Activated naive CD4-positive, alpha-beta T cell treated with Interleukin-2 at 50 U/mL for 16 hours (primary cell): ENCODE measurements at places on chromosomes 7 and 10.

DNA sequence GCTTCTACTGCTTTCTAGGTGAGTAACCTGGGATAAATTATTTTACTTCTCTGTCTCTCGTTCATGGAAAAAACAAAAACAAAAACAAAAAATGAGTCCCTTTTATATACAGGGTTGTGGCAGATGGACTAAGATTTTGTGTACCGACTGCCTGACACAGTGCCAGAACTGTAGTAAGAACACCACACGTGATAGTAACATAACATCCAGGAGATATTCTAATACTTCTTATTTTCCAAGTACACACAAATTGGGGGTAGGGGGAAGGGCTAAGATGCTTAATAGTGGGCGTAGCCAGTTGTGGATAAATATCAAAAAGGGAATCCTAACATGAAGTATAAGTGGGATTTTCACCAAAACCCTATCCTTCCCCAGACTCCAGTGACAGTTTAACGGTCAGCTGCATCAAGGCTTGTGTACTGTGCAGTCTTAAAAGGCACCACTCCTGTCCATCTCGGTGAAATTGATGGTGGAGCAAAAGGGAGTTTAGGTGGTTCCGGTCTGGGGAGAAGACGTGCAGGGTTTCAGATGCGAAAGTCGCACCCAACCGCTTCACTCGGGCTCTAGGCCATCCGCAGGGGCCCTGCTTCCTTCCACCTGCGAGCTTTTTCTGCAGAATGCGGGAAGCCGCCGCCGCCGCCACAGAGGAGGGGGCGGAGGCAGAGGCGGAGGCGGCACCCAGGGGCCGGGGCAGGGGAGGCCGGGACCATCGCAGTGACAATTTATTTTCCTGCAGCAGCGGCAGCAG lies at the start of gene STAMBPL1:
TSS of gene STAMBPL1 (plus strand) at position 712 of the 748 bp plus-strand sequence. CDS start 21,464 bp downstream, outside the sequence.
- DNase-seq, result peak; percentile 75

GRCh38 chr10:19595212-19595845 lies 220.9 kb upstream of the PLXDC2 start:
- DNase-seq, result no peak

DNA sequence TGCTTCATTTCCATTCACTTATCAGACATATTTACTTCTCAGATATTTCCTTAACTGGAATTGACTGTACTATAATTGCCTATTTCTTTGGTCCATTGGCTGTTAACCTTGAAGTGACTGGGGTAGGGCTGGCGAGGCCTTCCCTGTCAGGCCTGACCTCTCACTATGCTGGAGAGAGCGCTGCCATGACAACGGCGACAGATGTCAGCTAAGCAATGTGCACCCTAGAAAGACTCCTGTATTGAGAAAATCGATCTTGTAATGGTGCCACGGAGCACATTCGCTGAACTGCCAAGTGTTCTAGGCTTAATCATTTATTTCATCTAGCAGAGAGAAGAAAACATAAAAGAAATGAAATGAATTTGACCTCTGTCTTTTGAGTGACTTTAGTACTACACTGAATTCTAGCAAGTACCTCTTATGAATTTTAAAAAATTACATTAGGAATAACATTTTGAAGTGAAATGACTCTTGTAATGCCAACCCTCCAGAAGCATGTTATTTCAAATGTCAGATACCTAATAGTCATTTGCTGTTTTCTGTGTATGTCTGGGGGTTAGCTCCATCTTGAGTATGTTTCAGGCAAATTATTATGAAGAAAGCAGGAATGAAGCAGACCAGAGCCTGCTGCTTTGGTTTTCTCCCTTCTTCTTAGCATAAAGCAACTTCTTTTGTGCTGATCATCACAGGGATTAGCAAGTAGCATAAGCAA lies 148.0 kb downstream of the SNX10 start:
- DNase-seq, result no peak

GRCh38 chr10:96614515-96614914 lies 27.7 kb upstream of the TM9SF3 start:
- DNase-seq, result no peak

GRCh38 chr7:36430186-36430585 lies 40.5 kb downstream of the ANLN start:
- DNase-seq, result no peak

DNA sequence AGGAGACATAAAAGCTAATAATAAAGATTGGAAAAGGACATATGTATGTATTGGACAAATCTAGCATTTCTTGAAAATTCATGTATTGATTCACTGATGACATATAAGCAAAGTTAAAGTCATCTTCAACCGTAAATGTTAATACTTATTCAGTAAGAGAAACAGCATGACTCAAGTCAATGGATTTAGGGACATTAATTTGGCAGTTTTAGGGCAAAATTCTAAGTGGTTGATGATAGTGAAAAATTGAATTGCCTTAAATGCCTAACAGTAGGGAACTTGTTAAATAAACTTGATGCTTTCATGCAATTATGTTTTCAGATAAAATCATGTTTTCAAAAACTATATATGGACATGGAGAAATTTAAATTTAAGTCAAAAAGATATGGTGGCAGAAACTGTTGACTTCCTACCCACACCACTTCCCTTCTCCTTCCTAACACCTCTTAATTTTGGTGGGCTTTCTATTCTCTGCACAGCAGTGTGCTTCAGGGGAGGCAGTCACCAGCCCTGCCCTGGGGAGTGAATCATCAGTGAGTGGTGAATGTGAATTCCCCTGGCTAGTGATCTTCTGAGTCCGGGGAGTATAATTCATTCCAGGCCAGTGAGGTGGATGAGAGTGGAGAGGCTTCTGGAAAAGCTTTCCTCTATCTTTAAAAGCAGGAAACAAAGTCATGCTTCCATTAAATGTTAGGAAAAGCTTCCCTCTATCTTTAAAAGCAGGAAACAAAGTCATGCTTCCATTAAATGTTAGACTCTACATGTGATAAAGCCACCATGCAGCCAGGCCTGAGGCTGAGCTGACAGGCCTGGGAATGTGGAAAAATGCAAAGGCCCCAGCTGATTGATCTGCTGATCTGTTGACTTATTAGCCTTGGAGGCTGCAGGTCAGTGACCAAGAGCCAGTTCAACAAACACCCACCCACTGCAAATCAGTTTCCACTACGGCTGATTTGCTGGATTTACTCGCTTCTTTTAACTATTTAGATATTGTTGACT lies 25.2 kb upstream of the ITGB1 start:
- peak; percentile 27 for DNase-seq

DNA sequence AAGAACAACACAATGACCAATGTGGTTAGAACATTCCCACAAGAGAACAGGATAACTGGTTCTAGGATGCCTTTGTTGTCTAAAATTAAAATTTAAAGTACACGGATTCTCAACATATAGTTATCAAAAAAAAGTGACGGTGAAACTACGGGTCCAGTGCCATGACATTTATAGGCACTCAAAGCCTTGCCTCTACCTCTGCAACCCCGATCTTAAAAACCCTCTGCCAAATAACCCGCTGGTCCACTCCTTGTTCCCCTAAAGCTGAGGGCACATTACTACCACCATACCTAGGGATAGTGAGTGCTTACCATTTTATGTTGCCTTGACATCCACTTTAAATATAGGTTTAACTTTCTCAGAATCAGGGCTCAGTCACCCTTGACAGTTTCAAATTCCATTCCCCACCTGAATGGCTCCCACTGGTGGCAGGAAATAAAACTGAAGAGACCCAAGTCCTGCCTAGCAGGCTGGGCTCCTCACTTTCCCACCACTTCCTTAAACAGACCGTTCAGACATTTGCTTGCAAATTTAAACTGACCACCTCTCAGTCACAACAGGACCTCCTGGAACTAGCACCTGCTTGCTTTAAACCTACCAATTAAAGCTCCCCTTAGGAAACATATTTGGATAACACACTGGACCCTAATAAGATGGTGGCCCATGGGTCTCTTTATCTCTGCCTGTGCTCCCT lies 169.9 kb upstream of the ASAH2 start:
- DNase-seq, result peak; percentile 36

GRCh38 chr10:30502266-30503060 lies 68.5 kb downstream of the MAP3K8 start:
- no peak for DNase-seq

DNA sequence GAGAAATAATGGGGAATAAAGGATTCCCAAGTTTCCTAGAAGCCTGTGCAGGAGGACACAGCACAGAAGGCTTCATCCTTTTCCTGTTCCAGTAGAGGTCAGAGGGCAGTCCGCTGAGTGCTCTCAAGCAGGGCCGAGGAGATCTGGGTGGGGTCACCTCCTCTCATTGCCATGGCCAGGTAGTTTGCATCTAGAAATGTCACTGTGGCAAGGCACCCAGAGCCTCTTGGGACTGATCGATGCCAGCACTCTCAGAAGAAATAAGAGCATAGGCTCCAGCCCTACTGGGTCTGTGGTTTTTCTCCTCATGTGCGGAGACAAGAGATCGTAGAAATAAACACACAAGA lies 7.9 kb downstream of the NUB1 start:
- no peak for DNase-seq

GRCh38 chr10:50417886-50418830 lies 166.8 kb upstream of the ASAH2 start:
- DNase-seq, result peak; percentile 50

- DNase-seq, result no peak
Measured at GRCh38 chr7:116776046-116776445, 86.3 kb upstream of the CAPZA2 start.

DNA sequence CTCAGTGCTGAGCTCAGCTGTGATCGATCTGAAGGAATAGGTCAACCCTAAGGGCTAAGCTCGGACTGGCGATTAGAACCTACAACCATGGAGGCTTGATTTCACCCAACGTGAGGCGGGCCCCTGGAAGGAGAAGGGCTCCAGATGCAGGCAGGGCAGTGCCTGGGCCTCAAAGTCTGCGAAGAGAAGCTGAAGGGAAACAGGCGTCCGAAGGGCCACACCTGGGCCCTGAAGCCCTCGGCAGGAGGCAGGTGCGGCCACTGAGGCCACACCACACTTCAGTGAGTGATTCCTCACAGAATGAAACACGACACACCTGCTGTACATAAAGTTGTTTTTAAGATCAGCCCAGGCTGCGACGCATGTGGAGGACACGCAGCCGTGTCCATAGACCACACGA lies 198.7 kb downstream of the PTPRN2 start:
- no peak for DNase-seq
